ENCODE measurements at places on chromosomes 6 and 20.
A peak's percentile ranks its signal among the peaks of the same experiment; 100 is the strongest.

DNA sequence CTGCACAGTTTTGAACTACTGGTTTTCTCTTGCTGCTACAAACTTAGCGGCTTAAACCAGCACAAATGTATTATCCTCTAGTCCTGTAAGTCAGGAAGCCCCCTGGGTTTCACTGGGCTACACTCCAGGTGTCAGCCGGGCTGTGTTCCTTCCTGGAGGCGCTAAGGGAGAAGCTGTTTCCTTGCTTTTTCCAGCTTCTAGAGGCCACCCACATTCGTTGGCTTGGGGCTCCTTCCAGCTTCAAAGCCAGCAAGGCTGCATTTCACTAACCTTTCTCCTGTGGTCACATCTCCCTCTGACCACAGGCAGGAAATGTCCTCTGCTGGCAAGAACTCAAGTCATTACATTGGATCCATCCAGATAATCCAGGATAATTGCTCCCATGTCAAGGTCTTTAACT, 350.6 kb upstream of the PLCB4 start:
- DNase-seq = no peak

DNA sequence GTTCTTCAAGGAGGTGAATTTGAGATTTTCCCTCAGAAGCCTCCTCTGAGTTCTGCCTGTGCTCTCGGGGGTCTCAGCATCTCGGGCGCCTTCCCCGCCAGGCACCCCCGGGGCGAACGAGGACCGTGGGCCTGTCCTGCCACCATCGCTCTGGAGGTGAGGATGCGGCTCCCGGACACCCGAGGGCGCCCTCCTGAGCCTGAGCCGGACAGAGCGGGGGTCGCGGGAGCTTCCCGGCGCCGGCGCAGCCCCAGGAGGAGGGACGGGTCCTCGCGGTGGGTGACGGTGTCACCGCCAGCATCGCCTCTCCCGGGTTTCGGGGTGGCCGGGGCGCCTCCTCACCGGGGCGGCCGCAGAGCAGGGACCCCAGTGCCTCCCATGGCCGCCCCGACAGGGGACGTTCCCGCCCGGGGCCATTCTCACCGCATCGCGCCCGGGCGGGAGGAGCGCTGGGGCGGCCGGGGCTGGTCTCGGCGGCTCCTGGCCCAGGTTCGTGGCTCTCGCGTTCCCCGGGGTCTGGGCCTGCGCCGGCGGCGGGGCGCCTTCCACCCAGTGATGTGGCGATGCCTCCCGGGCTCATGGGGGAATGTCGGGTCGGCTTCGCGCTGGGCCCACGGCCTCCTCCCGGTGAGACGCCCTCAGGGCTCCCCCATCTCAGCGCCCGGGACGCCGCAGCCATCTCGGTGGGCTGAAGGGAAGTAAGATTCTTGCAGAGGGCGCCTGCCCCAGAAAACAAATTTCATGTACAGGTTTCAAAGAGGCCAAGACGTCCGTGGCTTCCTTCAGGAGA, 210.5 kb downstream of the ERMARD start:
- no peak for DNase-seq

DNA sequence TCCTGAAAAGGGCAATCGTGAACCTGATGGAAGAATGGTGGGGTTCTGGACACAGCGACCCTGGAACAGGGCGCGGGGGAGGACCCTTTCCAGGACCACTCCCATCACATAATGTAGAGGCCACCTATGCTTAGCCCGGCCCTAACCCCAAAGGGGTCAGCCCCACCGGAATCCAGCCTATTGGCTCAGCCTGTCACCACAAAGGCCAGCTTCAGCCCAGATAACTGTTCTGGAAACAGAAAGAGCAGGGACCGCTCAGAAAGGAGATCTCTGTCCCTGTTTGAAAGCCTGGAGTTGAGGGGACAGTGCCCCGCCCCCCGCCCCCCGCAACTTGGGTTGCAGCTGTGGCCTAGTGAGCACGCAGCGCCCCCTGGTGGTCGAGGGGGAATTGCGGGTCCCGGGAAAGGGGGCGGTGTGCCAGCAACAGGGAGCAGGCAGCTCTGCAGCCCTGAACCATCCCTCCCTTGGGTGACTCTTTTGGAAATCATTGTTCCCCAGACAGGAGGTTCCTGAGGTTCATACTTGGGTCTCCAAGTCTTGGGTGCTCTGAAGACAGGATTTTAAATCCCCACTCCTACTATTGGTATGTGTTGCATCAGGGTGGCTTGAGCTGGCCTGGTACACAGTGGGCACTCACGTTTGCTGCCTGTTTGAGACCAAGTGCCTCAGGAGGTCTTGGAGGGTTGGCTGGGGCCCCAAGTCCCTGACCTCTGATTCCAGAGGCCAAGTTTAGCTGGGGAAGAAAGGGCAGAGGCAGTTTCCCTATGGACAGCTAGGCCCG, 1.5 kb downstream of the SIGLEC1 start:
- DNase-seq = peak; percentile 80

GRCh38 chr6:100463630-100464161, 1.0 kb downstream of the SIM1 start:
- DNase-seq = no peak

DNA sequence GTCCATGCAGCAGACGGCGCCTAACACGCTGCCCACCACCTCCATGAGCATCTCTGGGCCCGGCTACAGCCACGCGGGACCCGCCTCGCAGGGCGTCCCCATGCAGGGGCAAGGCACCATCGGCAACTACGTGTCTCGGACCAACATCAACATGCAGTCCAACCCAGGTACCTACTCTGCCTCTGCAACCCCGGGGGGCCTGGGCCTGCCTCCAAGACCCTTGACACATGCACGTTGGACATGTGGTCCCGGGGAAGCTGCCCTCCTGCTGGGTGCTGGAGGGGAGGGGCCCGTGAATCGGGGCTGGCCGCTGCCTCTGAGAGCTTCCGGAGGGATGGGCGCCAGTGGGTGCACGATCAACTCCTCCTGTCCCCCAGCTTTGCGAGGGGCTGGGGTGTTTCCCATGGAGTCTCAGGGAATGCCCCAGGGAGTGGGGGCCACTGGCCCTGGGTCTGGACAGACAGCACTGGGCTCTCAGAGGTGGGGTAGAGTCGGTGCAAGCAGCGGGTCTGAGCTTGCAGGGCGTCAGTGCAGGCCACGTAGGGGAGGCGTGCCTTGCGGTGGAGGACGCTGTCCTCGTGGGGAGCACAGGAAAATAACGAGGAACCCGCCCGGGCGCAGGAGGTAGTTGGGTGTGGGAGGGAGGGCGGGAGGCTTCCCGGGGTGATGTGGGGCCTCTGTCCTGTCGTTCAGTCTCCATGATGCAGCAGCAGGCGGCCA, 19.4 kb downstream of the SS18L1 start:
- no peak for DNase-seq

DNA sequence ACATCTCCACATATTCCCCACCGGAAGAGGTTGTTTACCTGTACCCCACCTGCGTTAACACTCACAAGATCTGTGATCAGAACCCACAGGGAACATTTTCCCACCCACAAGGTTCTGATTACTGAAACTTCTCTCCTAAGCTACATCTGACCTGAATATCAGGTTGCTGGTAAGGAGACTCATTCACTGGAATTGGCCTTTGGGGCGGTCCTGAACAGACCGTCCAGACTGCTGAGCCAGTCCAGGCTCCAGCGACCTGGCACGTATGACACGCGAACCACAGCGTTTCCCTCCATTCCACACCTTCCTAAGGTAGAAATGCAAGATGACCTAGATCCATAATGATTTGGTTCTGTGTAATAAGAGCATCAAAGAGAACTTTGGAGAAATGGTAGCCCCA, 9.8 kb downstream of the VGLL2 start:
- no peak for DNase-seq

- DNase-seq = no peak
Observed at GRCh38 chr6:33029328-33030184, 20.2 kb upstream of the HLA-DOA start.

DNA sequence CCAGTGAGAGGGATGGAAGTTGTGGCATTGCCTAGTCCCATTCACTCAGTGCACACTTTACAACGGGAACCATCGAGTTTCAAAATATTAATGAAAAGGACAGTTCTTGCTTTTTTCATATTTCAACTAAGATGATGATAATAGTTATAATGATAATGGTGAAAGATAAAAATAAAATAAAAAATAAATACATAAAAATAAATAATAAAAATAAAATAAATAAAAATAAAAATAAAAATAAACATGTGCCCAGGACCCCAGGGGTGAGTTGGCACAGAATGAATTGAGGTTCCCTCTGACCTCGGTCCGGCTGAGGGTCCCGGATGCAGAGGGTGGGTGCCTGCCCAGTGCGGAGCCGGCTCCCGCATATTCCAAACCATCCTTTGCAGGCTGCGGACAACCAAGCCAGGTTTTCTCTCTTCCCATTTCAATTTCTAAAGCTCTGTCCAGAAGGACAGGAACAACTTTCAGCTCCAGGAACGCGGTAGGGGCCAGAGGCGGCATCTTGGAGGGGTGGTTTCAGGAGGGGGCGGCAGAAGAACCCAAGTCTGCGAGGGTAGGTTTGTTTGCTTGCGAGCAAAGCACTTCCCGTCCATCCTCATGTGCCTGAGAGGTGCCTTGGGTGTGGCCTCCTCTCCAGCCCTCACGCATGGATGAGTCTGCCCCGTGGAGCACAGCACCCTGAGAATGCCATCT, 236.8 kb downstream of the DLL1 start:
- DNase-seq = no peak

DNA sequence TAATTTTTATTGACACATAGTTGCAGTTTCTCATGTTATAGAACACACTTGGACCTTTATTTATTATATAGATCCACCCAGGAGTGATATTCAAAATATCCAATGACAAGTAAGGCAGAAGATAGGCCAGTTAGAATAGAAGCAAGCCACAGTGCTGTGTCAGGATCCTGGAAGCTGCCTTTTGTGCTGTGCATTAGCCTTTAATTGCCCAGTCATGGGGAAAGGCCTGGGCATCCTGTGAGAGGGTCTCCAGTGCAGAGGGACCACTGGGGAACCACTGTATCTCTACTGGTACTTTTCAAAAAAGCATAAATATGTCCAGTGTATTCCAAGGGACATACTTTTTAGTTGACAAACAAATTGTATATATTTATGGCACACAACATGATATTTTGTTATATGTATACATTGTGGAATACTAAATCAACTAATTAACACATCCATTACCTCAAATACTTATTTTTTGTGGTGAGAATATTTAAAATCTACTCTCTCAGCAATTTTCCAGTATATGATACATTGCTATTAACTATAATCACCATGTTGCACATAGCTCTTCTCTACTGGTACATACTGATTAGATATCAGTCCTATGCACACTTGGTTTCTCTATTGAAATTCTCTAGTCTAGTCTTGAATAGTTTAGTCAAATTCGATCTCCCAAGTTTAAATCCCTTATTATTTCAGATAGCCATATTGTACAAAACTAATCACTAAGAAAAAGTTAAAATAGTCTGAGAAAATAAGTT, 59.5 kb downstream of the CDC40 start:
- DNase-seq = no peak

DNA sequence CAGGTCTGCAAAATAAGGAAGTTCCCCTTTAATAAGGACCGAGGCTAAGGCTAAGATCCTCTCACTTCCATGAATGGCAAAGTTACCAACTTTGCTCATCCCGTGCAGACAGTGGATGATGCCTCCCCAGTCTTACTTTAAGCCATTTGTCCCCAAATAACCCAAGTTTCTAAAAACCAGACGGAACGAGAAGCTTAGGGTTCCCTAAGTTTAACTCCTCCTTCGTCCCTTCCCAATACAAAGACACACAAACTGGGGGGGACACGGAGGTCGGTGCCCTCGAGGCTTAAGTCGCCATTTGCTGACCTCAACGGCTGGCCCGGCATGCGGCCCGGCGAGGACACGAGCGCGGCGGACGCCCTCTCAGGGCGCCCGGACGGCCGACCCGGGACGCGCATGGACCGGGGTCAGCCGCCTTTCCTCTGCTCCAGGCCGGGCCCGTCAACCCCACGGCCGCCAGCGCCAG, 527 bp downstream of the FBXO30 start:
- peak; percentile 35 for DNase-seq

- no peak for DNase-seq
Observed at GRCh38 chr6:33699131-33699530, 12.4 kb downstream of the UQCC2 start.

DNA sequence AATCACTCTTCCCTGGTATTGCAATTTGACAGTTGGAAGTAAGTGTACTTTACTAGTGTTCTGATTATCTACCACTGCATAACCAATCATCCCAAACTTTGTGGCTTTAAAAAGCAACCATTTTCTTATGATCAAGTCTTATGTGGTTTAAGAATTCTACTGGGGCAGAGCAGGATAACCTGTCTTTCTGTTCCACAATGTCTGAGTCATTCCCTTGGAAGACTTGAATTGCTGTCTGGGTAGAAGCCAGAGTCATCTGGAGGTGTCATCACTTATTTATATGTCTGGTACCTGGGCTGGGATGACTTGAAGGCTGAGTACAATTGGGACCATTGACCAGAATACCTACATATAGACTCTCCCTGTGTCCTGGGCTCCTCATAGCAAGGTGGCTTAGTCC, 644.3 kb downstream of the HDGFL1 start:
- no peak for DNase-seq

- peak; percentile 43 for DNase-seq
Observed at GRCh38 chr6:149580880-149581279, 14.7 kb downstream of the GINM1 start.

GRCh38 chr6:139003751-139004150, 15.7 kb upstream of the REPS1 start:
- no peak for DNase-seq

DNA sequence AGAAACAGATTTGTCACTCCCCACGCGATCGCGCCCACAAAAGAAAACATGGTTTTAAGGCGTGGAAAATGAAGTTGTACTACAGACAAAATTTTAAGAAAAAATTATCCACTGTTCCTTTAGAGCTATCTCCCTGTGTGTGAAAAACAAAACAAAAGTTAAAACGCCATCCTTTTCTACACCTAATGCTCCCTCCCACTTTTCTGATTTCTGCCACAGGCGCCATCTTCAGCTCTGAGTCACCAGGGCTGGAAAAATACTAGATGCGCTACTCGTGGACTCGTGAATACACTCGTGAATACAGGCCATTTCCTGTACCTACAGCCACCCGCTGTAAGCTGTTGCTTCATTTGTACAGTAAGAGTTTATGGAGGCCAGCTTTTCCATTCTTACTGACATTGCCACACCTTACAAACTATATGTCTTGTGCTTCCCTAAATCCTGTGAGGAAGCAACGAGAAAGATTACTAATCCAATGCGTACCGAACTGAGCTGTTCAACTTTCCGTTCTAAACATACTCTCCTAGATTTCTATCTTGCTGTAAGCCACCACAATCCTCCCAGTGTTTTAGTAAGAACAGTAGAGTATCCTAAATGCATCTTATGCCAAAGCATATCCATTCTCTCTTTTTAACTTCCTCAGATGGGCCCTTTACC, 773 bp upstream of the AHI1 start:
- DNase-seq = peak; percentile 56

DNA sequence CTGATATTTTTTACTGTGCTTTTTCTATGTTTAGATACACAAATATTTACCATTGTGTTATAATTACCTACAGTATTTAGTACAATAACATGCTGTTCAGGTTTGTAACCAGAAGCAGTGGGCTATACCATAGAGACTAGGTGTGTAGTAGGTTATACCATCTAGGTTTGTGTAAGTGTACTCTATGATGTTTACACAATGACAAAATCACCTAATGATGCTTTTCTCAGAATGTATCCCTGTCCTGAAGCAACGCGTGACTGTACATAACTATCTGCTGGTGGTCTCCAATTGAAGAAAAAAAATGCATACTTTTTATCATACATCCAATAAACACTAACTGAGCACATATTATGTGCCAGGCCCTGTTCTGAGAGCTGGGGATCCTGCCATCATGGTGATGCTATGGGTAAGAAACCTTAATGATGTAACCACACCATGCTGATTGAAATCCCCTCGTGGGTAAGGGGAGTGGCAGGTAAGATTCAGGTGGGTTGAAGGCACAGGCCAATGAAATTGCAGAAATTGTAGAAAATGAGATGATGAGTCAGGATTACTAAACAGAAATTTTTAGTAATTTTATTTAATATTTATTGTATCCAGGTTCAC, 76.8 kb downstream of the FYN start:
- DNase-seq = no peak

Measured in RWPE1 (cell line).